ENCODE measurements at places on chromosomes 1 and 21. TPM values are rescaled to one million over a fixed set of nuclear protein-coding genes. Genes with fewer than 3 reads are reported as not detected.

AGT gene
- 4.7 TPM for total RNA-seq

SMYD2 gene
- total RNA-seq = 50.4 TPM

TMEM61 gene
- 2.4 TPM for total RNA-seq

RSPO1 gene
- total RNA-seq = 1.6 TPM

LCE2D gene
- not detected for total RNA-seq

PLPPR5 gene
- total RNA-seq = not detected

DLGAP3 gene
- total RNA-seq = 7.1 TPM

HHIPL2 gene
- total RNA-seq = 2.3 TPM

KCNC4 gene
- 4.7 TPM for total RNA-seq

NRAS gene
- total RNA-seq = 23.4 TPM

TMEM82 gene
- not detected for total RNA-seq

IL19 gene
- not detected for total RNA-seq

LGR6 gene
- 8.0 TPM for total RNA-seq

PRRX1 gene
- 35.2 TPM for total RNA-seq

ABCD3 gene
- 38.5 TPM for total RNA-seq

ALX3 gene
- not detected for total RNA-seq

PTGS2 gene
- 14.3 TPM for total RNA-seq

C8B gene
- not detected for total RNA-seq

ZNF692 gene
- total RNA-seq = 99.7 TPM

C1QTNF12 gene
- not detected for total RNA-seq

GNG4 gene
- total RNA-seq = 9.4 TPM

LCE2B gene
- not detected for total RNA-seq

KLHDC9 gene
- total RNA-seq = 33.3 TPM

TACSTD2 gene
- 310 TPM for total RNA-seq

ATP1A2 gene
- 14.8 TPM for total RNA-seq

CD247 gene
- 0.96 TPM for total RNA-seq

SFT2D2 gene
- total RNA-seq = 44.1 TPM

TAF5L gene
- total RNA-seq = 14.0 TPM

CRABP2 gene
- 30.8 TPM for total RNA-seq

RAP1GAP gene
- 22.9 TPM for total RNA-seq

LRRC38 gene
- 0.45 TPM for total RNA-seq

TCHHL1 gene
- total RNA-seq = not detected

PADI3 gene
- total RNA-seq = 1.2 TPM

ZSWIM5 gene
- total RNA-seq = 7.2 TPM

UBXN10 gene
- total RNA-seq = 1.6 TPM

DUSP23 gene
- total RNA-seq = 85.0 TPM
